ENCODE measurements at places on chromosomes 16 and 17.

GRCh38 chr16:58026139-58026704 is 668 bp downstream of the MMP15 start:
- no peak for DNase-seq

DNA sequence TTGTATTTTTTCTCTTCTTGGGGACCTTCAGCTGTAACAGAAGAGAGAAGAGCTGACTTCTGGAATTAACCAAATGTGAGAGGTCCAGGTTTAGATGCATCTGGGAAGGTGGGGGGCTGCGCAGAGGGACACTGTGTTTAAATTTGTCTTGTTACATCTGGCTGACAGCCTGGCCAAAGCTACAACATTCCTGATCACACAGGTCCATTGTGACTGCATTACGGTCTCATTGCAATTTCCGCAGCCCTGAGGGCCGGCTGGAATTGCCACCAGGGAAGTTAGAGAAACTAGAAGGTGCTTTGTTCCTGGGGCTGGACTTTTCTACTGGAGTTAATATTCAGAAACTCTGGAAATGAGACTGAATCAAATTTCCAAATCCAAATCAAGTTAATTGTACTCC is 37.9 kb upstream of the LRRC75A start:
- DNase-seq, result no peak

- no peak for DNase-seq
Measured at GRCh38 chr17:61393904-61394629, 5.6 kb upstream of the TBX2 start.

- no peak for DNase-seq
Measured at GRCh38 chr17:74856112-74856511, 3.6 kb downstream of the GRIN2C start.

- DNase-seq, result no peak
Measured at GRCh38 chr17:47978324-47978723, 7.4 kb downstream of the CDK5RAP3 start.

DNA sequence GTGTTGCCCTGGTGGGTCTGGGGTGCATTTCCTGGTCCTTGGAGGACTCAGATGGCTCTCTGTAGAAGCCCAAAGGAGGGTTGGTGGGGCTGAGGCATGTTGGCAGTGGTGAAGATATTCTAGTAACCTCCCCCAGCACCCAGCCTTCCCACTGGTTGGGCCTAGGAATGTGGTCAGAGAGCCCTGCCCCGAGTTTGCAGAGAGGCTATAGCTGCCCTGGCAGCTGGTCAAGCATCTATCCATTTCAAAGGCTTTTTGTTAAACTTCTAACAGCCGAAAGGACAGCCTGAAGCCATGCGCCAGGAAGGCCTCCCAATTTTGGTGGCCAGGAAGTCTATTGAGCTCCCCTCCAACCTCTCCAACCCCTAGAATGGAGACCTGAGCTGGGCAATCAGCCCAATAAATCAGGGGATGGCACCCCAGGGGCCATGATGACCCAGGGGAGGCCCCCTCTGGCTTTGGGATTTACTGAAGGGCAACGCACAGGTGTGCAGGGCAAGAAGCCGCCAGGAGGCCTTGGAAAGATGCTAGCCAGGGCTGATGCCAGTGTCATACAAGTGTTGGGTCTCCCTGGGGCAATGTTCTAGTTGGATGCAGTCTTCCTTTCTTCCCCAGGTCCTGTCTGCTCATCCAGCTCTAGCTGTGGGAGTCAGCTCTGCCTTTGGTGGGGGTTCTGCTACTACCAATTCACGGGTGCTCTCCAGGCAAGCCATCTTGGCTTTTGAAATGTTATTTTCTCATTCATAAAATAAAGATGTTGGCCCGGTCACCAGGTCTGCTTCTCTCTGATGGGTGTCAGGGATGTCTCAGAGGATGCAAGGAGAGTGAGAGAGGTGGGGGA is 30.9 kb upstream of the AXIN2 start:
- DNase-seq, result no peak
